ENCODE measurements at places on chromosomes 16 and 17.
A peak's percentile ranks its signal among the peaks of the same experiment; 100 is the strongest.

DNA sequence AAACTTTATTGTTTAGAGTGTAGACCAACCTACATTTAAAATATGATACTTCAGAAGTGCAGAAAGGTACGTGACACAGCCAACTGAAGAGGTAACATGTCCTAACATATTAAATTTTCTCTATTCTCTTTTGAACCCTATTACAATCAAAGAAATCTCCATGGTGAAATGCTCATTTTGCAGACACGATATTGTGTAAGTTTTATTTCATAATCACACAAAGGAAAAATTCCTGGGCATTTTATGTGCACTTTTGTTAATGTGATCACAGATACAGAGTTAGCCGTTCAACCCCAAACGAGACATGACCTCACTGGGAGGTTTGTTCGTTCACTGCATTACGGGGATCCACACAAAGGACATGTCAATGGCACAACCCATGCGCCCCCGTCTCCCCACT lies 21.8 kb downstream of the KCNJ16 start:
- no peaks in the 10 kb centered on the region for H3K36me3 ChIP-seq
- no peaks in the 10 kb centered on the region for H3K27me3 ChIP-seq
- no peaks in the 10 kb centered on the region for H3K4me1 ChIP-seq
- DNase-seq, result no peak
- H3K27ac ChIP-seq, result no peak overlapping the region

GRCh38 chr17:35617505-35617904 lies 30.4 kb downstream of the AP2B1 start:
- H3K36me3 ChIP-seq, result no peaks in the 10 kb centered on the region
- H3K4me1 ChIP-seq, result no peaks in the 10 kb centered on the region
- no peaks in the 10 kb centered on the region for H3K27me3 ChIP-seq
- H3K27ac ChIP-seq, result no peak overlapping the region

DNA sequence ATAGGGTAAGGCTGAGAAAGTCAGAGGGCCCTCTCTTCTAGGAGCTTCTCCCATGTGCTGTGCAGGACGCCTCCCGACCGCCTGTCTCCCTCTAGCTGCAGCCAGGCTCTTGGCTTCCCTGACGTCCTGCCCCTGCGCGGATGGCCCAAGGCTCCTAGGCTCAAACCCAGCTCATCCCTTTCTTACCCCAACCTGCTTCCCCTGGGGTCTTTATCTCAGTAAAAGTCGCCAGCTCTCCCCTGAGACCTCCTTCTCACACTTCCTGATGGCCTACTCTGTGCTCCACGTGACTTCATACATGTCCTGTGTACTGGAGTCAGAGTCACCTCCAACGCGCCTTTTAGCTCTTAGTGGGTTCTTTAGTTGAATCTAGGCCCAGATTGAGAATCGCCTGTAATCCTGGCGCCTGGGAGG lies 1.1 kb upstream of the ZNF747 start:
- peak overlapping the region; percentile 89 for H3K4me3 ChIP-seq
- DNase-seq, result peak; percentile 81
- H3K27me3 ChIP-seq, result no peaks in the 10 kb centered on the region
- peak overlapping the region; percentile 83 for H3K27ac ChIP-seq
- peaks cover 15% of the 10 kb centered on the region for H3K36me3 ChIP-seq
- no peaks in the 10 kb centered on the region for H3K4me1 ChIP-seq

DNA sequence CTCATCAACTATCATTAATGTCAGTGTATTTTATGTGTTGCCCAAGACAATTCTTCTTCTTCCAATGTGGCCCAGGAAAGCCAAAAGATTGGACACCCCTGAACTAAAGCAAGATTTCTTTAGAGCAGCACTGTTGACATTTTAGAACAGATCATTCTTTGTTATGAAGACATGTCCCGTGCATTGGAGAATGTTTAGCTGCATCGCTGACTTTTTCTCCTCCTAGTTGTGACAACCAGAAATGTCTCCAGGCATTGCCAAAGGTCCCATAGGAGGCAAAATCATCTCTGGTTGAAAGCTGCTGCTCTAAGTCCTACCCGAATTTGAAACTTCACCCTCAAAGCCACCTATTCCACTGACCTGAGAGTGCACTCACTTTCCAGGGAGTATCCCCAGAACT lies 62.7 kb upstream of the IRX6 start:
- H3K27me3 ChIP-seq, result no peaks in the 10 kb centered on the region
- no peaks in the 10 kb centered on the region for H3K36me3 ChIP-seq
- no peak overlapping the region for H3K4me3 ChIP-seq
- no peak for DNase-seq
- no peaks in the 10 kb centered on the region for H3K4me1 ChIP-seq

- peak overlapping the region; percentile 11 for H3K4me3 ChIP-seq
- peaks cover 26% of the 10 kb centered on the region for H3K36me3 ChIP-seq
- no peaks in the 10 kb centered on the region for H3K27me3 ChIP-seq
These were observed 3.9 kb downstream of the VPS35L start for GRCh38 chr16:19559242-19559910.

DNA sequence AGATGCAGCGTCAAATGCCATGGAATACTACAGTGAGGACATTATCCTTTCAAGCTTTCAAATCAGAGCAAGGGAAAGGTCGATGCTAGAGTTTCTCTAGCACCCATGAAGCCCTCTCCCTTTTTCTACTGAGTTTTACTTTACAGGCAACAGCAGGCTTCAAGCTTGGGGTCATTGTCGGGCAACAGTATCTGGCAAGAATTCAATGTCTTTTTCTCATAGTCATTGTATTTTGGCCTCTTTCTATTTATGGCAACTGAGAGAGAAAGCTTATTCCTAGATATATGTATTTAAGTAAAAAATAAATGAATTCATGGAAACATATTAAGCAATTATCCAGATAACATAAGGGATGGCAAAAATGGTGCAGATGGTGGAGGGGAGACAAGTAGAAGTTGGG lies 364 bp upstream of the CETP start:
- no peaks in the 10 kb centered on the region for H3K4me1 ChIP-seq
- H3K27ac ChIP-seq, result no peak overlapping the region
- H3K4me3 ChIP-seq, result no peak overlapping the region
- no peaks in the 10 kb centered on the region for H3K36me3 ChIP-seq
- no peaks in the 10 kb centered on the region for H3K27me3 ChIP-seq

DNA sequence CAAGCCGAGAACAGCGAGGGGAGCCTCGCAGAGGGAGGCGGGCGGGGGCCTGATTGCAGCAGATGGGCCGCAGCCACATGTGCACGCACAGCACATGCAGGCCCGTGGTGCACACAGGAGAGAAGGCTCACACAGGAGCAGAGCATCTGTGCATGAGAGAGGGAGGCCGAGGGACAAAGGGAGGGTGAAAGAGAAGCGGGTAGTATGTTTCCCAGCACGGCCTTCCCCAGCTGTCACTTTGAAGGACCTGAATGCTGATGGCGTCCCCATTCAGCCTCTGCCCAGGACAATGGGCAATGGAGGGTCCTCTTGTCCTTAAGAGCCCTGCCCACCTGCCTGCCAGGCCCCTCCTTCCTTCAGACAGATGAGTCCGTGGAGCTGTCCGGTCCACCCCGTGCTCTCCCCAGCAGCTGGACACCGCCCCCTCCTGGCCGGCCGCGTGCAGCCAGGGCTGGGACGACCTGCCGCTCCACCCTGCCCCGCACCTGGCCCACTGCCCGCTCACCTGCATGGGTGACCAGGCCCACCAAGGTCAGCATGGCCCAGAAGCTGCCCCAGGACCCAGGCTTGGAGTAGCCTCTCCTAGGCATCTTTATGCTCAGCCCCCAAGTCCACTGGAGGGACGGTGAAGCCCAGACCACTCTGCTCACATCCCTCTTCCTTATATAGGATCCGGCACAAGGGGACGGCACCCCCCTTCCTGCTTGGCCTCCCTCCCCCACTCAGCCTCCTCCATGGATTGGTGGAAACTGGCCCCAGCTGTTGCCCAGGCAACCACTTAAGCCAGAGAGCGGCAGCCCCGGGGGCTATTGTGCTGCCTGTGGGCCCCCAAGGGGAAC lies at the start of gene BTBD17:
BTBD17 (minus strand) TSS at position 639 of the 839 bp plus-strand sequence; CDS start at position 590, 49 bp downstream.
- H3K4me3 ChIP-seq, result peak within 1 kb of the TSS; percentile 81
- peaks cover 7% of the 10 kb centered on the region for H3K36me3 ChIP-seq
- peak; percentile 95 for DNase-seq
- no peak within 1 kb of the TSS for H3K27ac ChIP-seq
- H3K27me3 ChIP-seq, result no peaks in the 10 kb centered on the region
- H3K4me1 ChIP-seq, result peaks cover 2% of the 10 kb centered on the region

DNA sequence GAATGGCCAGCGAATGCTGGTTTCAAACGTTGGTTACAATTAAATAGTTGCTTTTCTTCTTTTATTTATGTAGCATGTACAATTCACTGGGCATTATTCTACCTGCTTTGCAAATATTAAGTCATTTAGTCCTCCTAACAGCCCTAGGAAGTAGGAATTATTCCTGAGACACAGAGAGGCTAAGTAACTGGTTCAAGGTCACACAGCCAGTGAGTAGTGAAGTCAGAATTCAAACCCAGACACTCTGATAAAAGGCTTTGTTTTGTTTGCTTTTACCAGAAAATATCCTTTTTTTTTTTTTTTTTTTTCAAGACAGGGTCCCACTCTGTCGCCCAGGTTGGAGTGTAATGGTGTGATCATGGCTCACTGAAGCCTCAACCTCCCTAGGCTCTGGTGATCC lies 2.2 kb downstream of the CRHR1 start:
- H3K27me3 ChIP-seq, result peaks cover 22% of the 10 kb centered on the region
- H3K4me1 ChIP-seq, result peaks cover 2% of the 10 kb centered on the region
- no peaks in the 10 kb centered on the region for H3K36me3 ChIP-seq
- H3K4me3 ChIP-seq, result no peak overlapping the region
- no peak overlapping the region for H3K27ac ChIP-seq
- no peak for DNase-seq

GRCh38 chr16:72818236-72818845 lies 229.6 kb downstream of the ZFHX3 start:
- H3K36me3 ChIP-seq, result no peaks in the 10 kb centered on the region
- no peak overlapping the region for H3K27ac ChIP-seq
- DNase-seq, result no peak
- H3K4me1 ChIP-seq, result no peaks in the 10 kb centered on the region

GRCh38 chr16:84266451-84266850 lies 26.6 kb upstream of the KCNG4 start:
- DNase-seq, result peak; percentile 92
- no peaks in the 10 kb centered on the region for H3K27me3 ChIP-seq
- H3K4me1 ChIP-seq, result no peaks in the 10 kb centered on the region

DNA sequence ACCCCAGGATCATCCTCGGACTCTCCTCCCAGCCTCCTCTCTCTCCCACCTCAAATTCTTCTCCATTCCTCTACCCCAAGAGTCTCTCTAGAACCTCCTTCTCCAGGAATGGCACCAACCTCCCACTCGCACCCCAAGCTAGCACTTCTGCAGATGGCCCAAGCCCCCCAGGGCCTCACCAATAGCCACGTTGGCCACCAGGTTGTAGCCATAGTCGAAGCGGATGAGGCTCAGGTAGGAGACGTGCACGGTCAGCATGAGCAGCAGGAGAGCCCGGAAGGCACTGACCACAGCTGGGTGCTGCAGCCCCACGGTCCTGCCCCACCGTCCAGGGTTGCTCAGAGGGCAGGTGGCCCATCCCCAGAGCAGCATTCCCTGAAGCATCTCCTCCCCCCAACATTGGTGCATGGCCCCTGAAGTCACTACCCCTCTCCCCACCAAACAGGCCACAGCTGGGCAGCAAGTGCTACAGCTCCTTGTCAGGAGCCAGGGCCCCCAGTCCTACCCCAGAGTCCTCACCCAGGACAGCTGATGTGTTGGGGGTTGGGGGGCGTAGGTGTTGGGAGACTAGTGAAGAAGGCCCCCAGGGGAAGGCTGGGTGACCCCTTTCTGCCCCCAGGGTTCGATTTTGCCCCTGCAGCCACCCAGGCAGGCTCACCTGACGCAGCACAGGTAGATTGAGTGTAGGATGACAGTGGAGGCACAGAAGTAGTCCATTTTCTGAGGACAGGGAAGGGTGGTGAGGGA lies 5.3 kb downstream of the PNMT start:
- H3K36me3 ChIP-seq, result peaks cover 3% of the 10 kb centered on the region
- H3K27ac ChIP-seq, result no peak overlapping the region
- no peak for DNase-seq
- H3K4me3 ChIP-seq, result no peak overlapping the region
